H4 (cell line): ENCODE measurements at places on chromosomes 12 and 14. TPM values are rescaled to one million over a fixed set of nuclear protein-coding genes. Genes with fewer than 3 reads are reported as not detected.

DNA sequence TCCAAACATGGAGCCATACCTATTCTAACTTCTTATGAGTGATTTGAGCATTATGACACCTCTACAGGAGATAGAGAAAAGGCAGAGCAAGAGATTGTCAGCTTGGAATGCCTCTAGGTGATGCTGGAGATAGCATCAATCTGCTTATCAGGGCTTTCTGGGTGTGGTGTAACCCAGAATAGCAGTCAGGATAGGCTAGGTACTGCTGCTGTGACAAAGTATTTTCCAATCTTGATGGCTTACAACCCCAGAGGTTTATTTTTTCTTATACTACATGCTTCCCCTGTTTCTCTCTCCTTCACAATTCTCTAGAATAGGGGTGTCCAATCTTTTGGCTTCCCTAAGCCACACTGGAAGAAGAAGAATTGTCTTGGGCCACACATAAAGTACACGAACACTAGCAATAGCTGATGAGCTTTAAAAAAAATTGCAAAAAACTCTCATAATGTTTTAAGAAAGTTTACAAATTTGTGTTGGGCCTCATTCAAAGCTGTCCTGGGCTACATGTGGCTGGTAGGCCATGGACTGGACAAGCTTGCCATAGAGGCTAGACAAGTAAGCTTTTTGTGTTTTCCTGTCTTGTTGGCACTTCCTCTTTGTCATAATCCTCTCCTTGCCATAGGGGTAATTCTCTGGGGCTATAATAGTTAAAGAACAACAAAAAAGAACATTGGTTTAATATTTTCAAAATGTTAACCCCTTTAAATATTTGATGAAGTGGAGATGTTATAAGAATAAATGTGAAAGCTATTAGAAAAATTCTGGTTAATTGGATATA lies 123.9 kb upstream of the PMCH start:
- no peak for DNase-seq

DNA sequence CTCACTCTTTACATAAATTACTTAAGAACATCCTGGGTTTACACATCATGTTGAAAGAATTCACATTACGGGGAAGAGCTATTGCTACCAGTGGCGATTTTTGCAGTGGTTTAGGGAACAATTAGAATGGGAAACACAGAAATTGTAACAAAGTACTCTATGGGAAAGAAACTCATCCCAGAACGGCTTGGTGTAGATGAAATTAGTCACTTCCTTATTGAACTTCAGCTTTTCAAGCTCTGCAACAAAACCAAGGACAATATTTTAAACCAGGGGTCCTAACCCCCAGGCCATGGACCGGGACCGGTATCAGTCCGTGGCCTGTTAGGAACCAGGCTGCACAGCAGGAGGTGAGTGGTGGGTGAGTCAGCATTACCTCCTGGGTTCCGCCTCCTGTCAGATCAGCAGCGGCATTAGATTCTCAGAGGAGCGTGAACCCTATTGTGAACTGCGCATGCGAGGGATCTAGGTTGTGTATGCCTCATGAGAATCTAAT lies 32.3 kb upstream of the FICD start:
- DNase-seq: peak; percentile 77

GRCh38 chr12:54579258-54579657 lies 9.2 kb downstream of the PPP1R1A start:
- DNase-seq: no peak

- no peak for DNase-seq
Measured at GRCh38 chr14:77872152-77872551, 72.2 kb downstream of the ADCK1 start.

Gene TMEM106C
- total RNA-seq: 294 and 314 TPM in 2 replicates
